SW 1271 (cell line): ENCODE measurements at places on chromosomes 2 and 18.

DNA sequence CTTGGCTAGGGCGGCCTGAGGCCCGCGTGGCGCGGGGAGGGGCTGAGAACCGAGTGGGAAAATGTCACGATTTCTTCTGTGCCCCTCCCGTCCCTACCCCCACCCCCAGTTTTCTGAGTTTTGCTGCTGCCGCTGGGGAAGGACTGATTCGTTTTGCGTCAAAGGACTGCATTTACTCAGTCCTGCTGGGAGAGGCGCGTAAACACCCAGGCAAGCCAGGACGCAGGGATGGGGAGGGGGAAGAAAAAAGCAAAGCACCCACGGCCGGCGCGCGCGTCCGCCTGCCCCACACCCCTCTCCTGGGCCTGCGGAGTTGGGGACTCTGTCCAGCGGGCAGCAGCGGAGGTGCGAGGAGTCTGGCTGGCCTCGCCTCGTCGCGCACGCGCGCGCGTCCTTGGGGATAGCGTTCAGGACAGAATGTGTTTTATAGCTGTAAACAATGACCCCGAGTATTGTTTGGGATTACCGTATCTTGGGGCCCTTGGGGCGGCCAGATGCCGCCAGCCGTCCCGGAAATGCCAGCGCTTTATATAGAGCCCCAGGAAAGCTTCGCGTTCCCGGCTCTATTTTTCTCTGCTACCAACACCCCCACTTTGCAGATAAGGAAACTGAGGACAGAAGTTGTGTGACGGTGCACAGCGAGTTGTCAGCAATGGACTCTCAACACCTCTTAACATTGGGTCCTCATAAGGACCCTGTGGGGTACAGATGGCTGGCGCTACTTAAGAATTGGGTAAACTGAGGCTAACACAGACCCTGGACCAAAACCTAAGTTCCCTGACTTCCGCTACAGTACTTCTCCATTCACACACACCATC, 1.7 kb upstream of the FOSL2 start:
- peak; percentile 74 for DNase-seq

DNA sequence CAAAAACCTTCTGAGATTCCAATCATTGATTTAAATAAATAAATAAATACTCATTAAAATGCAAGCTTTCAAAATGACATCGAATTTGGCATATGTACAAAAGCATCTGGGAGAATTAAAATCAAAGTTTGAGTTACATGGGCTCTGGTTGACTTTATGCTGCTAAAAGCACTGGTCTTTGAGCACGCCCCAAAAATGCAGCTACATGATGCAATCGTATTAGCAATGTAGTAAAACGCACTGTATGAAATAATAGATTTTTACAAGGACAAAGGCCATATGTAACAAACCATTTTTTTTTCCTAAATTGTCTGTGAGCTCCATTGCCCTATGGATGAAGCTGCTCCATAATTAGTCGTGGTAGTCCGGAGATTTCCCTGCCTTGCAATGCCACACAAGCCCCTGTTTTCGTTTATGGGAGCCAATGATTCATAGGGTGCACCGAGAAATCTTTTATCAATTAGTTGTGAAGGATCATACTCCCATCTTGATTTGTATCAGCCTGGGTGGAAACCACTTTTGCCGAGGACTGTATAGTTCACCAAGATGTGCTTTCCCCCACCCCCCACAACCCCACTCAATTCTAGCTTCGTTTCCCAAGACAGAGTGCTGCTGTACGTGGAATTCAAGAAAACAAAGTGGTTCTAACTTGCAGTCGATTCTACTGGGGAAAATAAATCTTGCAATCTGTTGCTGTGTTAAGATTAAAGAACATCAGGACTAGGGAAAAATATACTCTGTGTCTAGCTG, 268.4 kb downstream of the IRS1 start:
- DNase-seq, result no peak

GRCh38 chr18:72811047-72811446, 56.7 kb downstream of the NETO1 start:
- DNase-seq, result no peak

- DNase-seq, result peak; percentile 45
Measured at GRCh38 chr2:20050646-20051531, 539 bp downstream of the LAPTM4A start.
